ENCODE measurements at places on chromosomes 1 and 21.

GRCh38 chr1:184190616-184191015 is 139.1 kb downstream of the TSEN15 start:
- no peak for DNase-seq

DNA sequence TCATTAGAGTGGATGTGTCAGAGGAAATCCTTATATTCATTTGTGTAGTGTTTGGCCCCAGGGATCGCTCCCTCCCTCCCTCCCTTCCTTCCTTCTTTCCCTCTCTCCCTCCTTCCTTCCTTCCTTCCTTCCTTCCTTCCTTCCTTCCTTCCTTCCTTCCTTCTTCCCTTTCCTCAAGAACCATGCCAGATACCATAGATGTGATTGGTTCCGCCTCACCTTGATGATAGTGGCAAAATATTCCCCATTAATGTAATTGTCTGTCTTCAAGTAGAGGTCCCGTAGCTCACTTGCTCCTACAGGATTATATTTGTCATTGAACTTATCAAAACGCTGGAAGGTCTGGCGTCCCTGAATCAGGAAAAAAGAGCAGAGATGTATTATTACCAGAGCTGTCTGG is 7.8 kb upstream of the DENND2C start:
- no peak for DNase-seq

GRCh38 chr1:116920211-116920610 is 10.5 kb downstream of the PTGFRN start:
- DNase-seq: no peak

- DNase-seq: no peak
Observed at GRCh38 chr1:6691507-6691906, 10.1 kb downstream of the DNAJC11 start.

- DNase-seq: no peak
Observed at GRCh38 chr21:28496517-28496916, 496.2 kb downstream of the LTN1 start.
